Stimulated activated CD4-positive, alpha-beta T cell treated with anti-CD3 and anti-CD28 coated beads, TNF-alpha, amount 100 ng/mL, for 24 hours (primary cell): ENCODE measurements at places on chromosomes 5 and 9.

- no peak for DNase-seq
Measured at GRCh38 chr5:171205375-171205774, 103.7 kb upstream of the TLX3 start.

DNA sequence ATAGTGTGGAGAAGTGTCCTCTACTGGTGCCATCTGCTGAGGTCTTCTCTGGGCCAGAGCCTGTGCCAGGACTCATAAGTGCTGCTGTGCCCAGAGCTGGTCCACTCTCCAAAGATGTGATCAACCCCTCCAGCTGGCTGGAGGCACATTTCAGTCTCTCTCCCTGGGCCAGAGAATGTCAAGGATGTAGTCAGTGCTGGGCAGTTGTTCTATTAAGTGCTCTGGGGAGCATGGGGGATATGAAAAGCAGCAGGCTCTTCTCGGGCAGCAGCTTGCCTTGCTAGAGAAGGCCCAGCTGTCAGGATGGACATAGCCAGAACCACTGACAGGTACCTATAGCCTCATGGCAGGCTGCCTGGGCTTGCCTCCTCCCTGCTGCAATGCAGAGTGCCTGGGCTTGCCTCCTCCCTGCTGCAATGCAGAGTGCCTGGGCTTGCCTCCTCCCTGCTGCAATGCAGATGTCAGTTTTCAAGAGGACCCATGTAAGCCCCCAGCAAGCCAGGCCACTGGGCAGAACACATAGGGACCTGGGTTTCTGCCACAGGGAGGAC lies 157.2 kb upstream of the PANK3 start:
- no peak for DNase-seq

GRCh38 chr9:34594177-34594576 lies 4.7 kb upstream of the CNTFR start:
- no peak for DNase-seq

DNA sequence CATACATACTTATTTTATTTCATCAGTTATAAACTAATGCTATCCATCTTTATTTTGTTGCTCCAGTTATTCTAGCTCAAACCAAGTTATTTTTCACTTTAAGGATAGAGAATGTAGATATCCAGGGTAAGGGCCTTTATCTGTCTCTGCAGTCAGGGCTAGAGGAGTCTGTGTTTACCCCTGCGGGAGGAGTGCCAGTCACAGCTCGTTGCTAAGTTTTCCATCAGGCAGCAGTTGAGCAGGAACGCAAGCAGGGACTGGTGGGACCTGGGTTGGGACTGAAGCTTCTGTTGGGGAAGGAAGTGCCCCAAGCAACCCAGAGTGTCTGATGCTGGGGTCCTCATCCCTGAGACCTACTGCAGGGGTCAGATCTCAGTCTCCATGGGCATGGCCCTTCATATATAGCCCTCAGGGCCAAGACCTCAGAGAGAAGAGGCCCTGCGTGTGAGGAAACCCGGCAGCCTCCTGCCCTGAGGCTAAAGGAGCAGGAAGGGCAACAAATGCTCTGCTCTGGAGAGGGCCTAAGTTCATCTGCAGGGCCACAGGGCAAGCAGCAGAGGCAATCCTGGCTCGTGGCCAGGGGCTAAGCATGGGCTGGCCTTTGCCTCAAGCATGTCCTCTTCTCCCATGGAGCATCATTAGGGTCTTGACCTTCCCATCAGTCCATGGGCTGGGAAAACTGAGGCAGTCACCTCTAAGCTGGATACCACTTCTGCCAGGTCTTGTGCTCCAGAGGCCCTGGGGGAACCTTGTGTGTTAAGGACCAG lies 6.6 kb downstream of the SLC22A4 start:
- DNase-seq, result no peak

DNA sequence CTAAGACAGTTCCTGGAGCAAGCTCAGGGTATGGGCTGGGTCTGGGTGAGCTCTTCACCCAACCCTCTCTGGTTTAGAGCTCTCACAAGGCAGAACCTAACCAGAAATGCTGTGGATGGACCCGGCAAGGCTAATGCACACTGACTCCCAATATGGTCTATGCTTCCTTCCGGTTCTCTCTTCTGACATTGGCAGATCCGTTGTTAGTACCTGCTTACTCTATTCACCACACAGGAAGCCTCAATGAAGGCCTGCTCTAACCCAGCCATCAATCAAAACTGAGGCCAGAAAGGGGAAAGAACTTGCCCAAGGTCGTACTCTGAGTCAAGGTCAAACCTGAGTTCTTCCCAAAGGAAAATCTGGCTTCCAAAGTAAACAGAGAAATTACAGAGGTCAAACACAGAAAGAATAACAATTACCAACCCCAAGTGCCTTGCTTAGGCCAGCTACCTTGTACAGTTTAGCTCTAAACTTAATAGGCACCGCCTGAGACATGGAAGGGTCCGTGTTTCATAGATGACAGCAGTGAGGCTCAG lies 46.0 kb upstream of the AKNA start:
- no peak for DNase-seq

DNA sequence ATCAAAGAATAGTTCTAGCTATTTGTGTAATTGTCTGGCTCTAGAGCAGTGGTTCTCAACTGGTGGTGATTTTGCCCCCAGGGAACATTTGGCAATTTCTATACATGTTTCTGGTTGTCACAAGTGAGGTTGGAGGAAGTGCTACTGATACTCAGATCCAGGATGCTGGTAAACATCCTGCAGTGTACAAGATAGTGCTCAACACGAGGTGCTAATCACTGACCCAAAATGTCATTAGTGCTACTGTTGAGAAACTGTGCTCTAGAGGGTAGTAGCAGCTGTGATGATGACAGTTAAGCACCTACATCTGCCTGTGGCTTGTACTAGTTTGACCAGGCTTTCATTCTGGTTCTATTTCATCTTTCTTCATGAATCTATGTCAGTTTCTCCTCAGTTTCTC lies 22.1 kb downstream of the LRRC19 start:
- DNase-seq, result no peak

- no peak for DNase-seq
Measured at GRCh38 chr9:127131871-127132270, 9.4 kb upstream of the ANGPTL2 start.

GRCh38 chr9:89533411-89534095 lies 35.6 kb upstream of the SEMA4D start:
- no peak for DNase-seq

GRCh38 chr9:88950341-88951154 lies 40.7 kb upstream of the S1PR3 start:
- no peak for DNase-seq

DNA sequence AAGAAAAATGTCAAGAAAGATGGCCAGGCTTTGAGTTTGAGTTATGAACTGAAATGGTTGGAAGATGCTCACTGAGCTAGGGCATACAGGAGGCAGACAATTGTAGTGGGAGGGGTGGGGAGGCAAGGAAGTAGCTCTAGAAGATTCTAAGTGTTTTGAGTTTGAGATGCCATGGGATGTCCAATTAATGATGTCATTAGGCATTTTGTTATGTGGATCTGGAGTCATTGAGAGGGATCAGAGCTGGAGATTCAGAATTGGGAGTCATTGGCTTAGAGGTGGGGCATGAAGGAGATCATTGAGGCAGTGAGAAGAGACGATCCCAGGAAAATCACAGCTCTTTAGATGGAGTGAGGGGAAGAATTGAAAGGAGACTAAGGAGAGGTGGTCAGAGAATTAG lies 111.5 kb upstream of the ZNF618 start:
- no peak for DNase-seq

DNA sequence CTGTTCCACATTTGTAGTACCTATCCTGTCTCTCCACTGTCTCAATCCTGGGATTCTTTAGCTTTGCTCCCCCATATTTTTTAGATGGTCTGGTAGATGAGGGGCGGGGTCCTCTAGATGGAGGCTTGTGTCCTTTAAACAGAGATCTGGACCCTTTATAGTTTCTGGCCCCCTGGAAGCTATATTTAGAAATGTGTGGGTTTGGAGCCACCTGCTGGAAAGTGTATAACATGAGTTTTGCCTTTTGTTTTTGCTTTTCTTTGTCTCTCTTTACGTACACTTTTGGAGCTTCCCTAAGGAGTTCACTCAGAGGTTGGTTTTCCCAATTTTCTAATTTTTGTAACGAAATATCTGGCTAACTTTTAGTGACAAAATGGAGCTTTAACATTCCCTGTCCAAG lies 110.7 kb downstream of the CFAP95 start:
- no peak for DNase-seq

DNA sequence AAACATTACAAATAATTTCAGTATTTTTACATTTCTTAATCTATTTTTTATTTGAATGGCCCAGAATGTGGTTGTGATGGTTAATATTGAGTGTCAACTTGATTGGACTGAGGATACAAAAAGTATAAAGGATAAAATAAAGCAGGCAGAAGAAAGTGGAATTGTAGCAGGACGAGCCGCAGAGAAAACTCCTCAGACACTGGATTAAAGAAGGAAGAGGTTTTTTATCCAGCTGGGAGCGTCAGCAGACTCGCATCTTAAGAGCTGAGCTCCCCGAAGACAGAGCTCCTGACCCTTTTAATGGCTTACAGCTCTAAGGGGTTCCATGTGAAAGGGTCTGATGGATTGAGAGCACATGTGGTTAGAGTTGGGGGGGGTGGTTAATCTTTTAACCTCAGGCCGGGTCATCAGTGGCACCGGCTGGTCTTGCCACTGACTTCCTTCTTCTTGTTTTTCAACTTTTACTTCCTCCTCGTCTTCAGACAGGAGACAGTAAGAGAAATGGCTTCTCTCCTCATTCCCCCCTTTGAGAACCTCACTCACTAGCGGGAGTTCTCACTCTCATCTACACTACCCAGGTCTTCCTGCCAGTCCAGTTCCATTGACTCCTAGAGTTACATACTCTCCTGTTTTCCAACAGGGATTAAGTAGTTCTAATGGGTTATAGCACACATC lies 80.0 kb downstream of the TMEM161B start:
- no peak for DNase-seq

GRCh38 chr9:18324928-18325745 lies 148.8 kb upstream of the ADAMTSL1 start:
- no peak for DNase-seq

GRCh38 chr5:122062205-122062604 lies 15.9 kb downstream of the LOX start:
- DNase-seq, result no peak

DNA sequence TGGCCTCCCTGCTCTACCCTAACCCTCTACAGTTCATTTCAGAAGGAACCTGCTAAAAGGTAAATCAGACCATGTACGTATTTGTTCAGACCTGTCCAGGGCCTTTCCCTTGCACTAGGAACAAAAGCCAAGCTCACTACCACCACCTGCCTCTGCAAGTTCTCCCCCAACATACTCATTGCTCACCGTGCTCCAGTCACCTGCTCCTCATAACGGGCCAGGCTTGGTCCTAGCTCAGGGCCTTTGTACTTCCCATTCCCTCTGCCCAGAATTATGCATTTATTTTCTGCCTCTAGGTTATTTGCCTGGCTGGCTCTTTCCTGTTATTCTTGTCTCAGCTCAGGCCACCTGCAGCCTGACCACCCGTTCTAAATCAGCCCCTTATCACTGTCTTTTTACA lies 4.8 kb upstream of the FGF1 start:
- no peak for DNase-seq

DNA sequence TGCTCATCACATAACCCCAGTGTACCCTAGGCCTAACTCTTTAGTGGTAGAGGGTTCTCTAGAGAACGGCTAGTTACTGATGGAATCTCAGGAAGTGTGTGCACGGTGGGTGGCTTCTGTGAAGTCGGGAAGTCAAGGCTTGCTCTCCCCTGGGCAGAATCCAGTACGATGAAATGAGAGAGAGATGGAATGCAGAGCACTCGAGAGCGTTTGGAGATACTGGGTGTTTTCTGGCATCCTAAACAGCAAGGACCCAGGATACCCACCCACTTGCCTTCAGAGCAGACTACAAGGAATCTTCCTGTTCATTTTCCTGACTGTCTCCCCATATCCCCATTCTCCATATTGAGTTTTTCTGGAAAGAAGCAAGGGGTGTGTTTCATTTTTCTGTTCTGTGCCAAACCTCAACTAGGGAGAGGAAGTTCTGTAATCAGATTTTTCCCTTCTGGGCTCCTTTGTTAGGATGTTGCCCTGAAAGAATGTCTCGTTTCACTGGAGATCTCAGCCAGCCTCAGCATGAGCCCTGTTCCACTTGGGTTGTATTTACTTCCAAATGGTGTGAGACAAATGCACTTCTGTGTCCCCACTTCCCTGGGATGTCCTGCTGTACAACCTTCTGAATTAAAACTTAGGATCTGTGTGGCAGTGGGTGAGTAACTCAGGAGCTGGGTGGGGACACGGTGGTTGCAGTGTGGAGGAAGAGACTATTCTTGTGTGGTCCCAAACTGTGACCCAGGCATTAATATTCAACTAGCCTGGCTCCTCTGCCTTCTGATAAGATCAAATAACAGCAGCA lies 108.9 kb upstream of the SPRY4 start:
- DNase-seq, result no peak

- no peak for DNase-seq
Measured at GRCh38 chr5:9621379-9621903, 8.7 kb downstream of the TAS2R1 start.

DNA sequence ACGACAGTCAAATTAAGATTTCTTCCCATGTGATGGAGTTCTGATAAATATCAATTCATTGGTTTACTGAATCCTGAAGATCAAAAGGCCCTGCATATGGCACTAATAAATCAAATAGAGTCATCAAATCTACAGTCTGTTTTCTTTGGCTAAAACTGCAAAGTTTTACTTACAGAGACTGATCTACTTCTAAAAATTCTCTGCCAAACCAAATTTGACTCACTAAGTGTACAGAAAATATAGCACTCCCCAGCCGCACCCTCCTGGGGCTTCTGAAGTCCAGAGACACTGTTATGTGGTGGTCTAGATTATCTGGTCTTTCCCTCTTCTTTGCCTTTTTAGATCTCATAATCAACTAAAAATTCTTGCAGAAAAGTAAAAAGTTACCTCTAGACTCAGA lies 237.7 kb downstream of the MLLT3 start:
- no peak for DNase-seq

DNA sequence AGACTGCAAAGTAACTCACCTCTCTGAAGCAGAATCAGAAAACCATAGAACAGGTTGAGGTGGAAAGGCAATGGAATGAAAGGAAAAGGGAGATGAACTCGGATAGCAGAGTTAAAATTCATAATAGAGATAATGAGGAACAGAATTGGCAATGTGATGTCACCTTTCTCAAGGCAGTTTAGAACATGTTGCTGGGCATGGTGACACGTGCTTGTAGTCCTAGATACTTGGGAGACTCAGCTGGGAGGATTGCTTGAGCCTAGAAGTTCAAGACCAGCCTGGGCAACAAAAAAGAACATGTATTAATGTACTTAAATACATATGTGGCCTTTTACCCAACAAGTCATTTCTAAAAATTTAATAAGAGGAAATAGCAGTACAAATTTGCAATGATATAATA lies 81.6 kb upstream of the MIER3 start:
- DNase-seq, result no peak

- no peak for DNase-seq
Measured at GRCh38 chr9:112696461-112696860, 21.5 kb downstream of the INIP start.
